ENCODE measurements at places on chromosomes 2 and 18. TPM values are rescaled to one million over a fixed set of nuclear protein-coding genes. Genes with fewer than 3 reads are reported as not detected.

CHRND gene
- total RNA-seq, result not detected

MYO5B gene
- total RNA-seq, result under 0.01 TPM

RAMP1 gene
- 6.2 TPM for total RNA-seq

GPR17 gene
- 0.84 TPM for total RNA-seq

PSMA8 gene
- total RNA-seq, result not detected

DPY30 gene
- 149 TPM for total RNA-seq

ZNF385B gene
- total RNA-seq, result not detected

Data from RPMI7951 (cell line).